ACHN (cell line): ENCODE measurements at places on chromosomes 5 and 9.

DNA sequence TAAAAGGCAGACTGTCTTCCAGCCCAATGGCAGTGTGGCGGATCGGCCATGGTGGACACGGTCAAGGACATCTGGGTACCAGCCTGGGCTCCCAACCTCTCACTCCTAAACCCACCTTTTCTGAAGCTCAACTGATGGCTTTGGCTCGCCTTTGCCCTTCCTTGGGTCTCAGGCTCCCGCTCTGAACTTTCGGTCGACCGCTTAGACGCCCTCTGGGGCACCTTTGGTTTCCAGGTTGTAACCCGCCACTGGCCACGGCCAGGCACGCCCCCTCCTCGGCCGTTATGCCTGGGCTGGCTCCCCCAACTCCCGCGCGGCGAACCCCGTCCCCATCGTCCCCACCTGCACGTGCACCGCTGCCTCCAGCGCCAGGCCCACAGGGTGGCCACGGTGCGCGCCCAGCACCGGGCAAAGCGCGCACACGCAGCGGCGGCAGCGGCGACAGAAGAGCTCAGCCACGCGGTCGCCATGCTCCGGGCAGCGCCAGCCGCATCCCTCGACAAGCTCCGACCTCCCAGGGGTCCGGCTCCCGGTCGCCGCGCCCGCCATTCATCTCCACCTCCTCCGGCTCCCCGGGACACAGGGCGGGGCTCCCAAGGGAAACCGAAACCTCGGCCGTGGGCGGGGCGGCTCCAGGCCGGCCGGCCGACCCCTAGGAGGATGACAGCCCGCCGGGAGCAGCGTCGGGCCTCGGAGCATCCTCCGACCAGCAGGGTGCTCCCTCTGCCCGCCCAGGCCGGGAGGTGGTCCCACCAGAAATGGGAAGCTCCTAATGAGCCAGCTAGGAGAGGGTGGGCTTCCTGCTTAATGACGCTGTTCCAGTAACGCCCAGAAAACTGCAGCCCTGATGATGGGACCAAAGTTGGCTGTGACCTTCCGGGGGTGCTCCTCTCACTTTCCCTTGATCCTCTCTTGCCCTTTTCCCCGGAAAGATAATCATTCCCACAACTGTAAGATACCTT is at the start of gene TRIM14:
TSS of gene TRIM14 (minus strand) at position 583 of the 962 bp plus-strand sequence. CDS start at position 549, 34 bp downstream.
- DNase-seq: peak; percentile 63

- DNase-seq: no peak
Measured at GRCh38 chr9:98045234-98046179, 11.0 kb upstream of the NANS start.

GRCh38 chr5:127943061-127943371 is 140.6 kb upstream of the SLC12A2 start:
- DNase-seq: no peak

- DNase-seq: no peak
Measured at GRCh38 chr9:33246269-33246860, 6.4 kb downstream of the SPINK4 start.

- peak; percentile 20 for DNase-seq
Measured at GRCh38 chr5:157816682-157817386, 42.1 kb downstream of the CLINT1 start.

- no peak for DNase-seq
Measured at GRCh38 chr5:133269691-133270090, 217.9 kb downstream of the HSPA4 start.

GRCh38 chr5:58322453-58322852 is 137.4 kb downstream of the PLK2 start:
- peak; percentile 39 for DNase-seq

- DNase-seq: peak; percentile 21
Measured at GRCh38 chr5:74576941-74577456, 63.5 kb downstream of the ENC1 start.

DNA sequence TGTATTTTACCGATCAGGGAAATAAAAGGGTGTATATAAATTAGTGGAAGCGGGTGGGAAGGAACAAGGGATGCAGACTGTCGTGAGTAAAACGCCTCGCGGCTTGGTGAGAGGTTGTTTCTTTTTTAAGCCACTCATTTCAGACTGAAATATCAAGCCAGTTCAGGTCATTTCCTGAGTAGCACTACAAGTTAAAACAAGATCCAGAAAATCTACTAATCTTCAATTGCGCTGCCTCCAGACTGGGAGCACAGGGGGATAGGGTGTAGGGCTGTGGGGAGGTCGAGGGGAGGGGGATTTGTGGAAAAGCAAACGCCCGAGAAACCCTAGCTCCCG is 140.8 kb downstream of the TSSK1B start:
- DNase-seq: peak; percentile 38
